CD4-positive, alpha-beta T cell treated with Interleukin-1 beta for 1 hour (primary cell): ENCODE measurements at places on chromosomes 12 and 14.

GRCh38 chr12:89678225-89678624, 30.4 kb downstream of the ATP2B1 start:
- no peak for DNase-seq

- no peak for DNase-seq
Observed at GRCh38 chr12:52404951-52405350, 1.2 kb downstream of the KRT82 start.

DNA sequence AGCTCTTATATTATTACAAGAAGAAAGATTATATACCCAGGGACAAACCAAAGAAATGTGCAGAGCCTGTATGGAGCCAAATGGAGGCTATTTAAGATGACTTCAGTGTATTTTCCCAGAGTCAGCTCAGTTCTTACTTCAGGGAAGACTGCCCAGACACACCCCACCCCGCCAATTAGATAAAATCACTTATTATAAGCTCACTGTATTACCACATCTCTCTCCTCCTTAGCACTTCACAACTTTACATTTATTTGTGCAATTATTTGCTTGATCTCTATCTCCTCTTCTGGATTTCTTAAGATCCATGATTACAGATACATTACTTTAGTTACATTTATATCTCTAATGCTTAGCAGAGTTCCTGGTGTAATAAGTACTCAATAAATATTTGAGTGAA, 24.7 kb upstream of the WDR89 start:
- DNase-seq: no peak

DNA sequence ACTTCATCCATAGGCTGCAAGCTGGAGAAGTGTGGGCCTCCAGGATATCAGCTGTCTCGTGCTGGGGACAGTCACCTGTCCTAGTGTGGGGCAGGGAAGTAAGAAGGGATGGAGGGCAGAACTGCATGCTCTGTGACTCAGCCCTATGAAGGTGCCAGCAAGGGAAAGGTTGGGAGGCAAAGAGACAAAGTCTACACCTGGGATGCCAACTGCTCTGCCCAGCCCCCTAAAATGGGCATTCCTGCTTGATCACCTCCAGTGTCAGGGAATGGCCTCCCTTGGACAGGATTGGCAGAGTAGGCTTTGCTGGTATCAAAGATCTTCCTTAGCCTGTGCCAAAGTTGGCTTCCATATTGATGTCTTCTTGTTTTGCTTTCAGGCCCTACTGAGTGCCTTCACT, 335.0 kb downstream of the BCL11B start:
- DNase-seq: no peak

DNA sequence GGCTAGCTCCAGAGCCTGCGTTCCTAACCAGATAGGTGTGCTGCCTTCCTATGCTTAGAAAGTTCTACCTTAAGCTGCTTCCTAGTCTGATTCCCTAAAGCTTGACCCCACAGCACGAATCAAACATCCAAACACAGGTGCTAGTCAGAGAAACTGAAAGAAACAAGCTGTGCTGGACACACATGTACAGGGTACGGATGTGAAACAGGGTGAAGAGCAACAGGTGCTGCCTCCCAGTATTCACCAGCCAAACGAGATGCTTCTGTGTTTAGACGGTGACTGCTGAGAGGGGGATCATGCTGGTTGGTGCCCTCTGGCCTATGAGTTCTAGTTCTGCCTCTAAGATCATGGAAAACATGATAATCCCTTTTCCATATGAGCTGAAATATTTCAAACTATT, 105.3 kb downstream of the GRIP1 start:
- DNase-seq: no peak

DNA sequence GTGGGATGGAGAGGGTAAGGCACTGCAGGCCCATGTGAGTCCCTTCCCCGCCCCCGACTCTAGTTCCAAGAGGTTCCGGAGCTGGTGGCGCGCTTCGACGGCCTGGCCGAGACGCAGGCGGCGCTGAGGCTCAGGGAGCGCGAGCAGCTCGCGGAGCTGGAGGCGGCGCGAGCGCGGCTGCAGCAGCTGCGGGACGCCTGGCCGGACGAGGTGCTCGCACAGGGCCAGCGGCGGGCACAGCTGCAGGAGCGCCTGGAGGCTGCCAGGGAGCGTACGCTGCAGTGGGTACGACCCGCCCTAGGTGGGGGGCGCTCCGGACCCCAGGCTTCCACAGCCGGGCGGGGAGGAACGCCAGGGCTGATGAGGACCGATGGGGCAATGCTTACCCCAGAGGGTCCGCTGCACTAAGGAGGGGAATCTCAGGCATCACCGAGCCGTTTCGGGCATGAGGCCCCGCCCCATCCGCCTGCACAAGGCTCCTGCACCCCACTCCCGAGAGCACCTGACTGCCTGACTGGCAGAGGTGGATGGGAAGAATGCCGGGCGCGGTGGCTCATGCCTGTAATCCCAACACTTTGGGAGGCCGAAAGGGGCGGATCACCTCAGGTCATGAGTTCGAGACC, 4.9 kb downstream of the CFAP73 start:
- DNase-seq: no peak

GRCh38 chr12:126936181-126936851, 1330.7 kb upstream of the TMEM132C start:
- DNase-seq: no peak

DNA sequence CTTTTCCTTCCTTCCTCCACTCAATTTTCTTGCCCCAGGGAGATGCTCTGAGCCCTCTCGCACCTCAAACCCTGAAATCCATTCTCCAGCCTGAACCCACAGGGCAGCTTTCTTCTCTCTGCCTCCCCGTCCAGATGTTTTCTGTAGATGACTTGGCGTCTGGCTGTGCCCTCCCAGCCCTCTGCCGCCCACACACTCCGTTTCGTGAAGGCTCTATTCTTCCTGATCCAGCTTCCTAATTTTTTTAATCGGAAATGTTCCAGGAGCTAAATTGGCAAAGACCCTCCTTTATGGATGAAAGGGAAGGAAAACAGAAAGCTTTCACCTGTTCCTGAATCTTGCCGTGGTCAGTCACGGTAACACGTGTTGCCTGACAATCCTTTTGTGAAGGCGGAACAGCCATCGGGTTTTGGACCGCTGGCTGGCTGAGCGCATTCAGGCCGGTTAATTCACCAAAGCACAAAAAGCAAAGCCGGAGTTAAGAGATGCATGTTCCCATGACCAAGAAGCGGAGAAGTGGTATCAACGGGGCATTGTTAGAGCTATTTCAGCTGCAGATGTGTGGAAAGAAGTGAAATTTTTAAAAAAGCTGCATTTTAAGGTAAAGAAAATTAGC, 70.2 kb upstream of the FBRSL1 start:
- no peak for DNase-seq

DNA sequence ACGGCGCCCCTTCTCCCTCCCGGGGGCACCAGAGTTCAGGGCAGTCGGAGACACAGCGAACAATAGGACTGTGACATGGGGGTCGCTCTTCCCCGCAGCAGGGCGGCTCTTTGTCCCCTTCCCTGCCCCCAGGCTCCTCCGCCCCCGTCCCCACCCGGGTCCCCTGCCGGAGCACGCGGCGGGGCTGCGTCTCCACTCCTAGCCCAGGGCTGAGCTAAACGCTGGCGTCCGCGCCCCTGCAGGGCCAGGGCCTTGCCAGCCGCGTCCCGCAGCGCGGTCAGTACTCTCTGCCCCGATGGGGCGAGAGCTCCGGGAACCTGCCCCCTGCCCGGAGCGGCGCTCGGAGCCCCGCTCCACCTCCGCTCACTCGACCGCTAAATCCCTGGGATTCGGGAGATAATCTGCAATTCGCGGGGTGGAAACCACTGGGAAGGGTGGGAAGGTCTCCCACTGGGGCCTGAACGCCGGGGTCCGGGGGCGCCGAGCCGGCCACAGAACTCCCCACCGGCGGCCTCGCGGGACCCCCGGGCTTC, 825 bp upstream of the CCDC85C start:
- DNase-seq: no peak

DNA sequence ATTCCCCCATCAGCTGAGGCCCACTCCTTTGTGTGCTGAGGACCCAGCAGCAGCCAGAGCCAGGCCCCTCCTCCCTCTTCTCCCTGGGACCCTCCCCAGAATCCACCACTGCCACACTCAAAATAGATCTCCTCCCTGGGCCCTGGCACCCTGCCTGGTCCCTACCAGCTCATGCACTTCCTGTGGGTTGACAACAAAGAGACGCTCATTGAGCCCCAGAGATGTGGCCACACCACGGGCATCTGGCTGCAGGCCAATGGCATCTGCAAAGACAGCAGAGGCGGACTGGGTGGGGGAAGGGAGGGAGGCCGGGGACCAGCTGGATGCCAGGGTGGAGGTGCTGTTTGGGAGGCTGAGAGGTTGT, 16.0 kb upstream of the ENDOU start:
- DNase-seq: peak; percentile 76

DNA sequence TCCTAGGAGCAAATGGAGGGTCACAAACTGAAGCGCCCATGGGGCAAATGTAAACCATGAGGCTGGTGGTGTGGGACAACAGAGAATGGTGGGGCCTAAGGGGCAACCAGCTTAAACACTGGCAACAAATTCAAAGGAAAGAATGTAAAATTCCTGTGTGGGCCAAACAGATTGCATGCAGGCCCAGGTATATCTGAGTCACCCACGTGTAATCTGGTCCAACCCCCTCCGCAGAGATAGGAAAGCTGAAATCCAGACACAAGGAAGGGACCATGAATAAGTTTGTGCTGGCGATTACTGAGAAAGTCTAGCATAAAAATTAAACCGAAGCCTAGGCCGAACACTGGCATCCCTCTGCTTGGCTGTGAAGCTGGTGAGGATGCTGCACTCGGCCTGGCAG, 71.6 kb downstream of the ITPK1 start:
- DNase-seq: no peak

- no peak for DNase-seq
Observed at GRCh38 chr12:100187068-100187467, 13.5 kb upstream of the ACTR6 start.

DNA sequence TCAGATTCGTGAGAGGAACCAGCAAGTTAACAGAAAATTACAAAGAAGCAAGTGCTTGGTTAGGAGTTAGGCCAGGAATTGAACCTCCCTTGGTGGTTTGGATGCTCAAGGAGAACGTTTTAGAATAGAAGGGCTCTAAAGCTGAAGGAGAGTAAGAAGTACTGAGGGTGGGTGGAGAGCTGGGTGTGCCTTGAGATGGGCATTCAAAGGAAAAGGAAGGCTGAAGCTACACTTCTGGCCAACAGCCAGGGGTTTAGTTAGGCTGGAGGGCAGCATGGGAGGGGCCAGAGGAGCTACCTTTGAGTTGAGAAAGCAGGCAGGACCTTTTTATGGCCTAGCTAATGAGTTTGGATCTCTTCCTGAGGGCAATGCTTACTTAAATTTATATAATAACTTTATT, 421.2 kb downstream of the CCDC91 start:
- no peak for DNase-seq

GRCh38 chr12:15163030-15163976, 57.9 kb downstream of the RERG start:
- DNase-seq: no peak

DNA sequence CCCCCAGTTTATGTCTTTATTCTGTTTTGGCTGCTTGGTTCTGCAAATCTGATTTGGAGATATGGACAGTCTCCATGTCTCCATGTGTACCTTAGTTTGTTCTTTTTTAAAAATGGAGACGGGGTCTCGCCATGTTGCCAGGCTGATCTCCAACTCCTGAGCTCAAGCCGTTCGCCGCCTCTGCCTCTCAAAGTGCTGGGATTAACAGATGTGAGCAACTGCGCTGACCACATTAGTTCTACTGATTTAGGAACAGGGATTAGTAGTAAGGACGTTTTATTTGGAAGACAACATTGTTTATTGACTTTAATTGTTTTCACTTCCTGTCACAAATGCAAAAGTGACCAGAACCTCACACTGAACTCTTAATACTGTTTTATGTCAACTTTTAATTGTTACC, 14.7 kb downstream of the AEBP2 start:
- DNase-seq: no peak

GRCh38 chr12:112590281-112590680, 171.5 kb downstream of the PTPN11 start:
- no peak for DNase-seq

DNA sequence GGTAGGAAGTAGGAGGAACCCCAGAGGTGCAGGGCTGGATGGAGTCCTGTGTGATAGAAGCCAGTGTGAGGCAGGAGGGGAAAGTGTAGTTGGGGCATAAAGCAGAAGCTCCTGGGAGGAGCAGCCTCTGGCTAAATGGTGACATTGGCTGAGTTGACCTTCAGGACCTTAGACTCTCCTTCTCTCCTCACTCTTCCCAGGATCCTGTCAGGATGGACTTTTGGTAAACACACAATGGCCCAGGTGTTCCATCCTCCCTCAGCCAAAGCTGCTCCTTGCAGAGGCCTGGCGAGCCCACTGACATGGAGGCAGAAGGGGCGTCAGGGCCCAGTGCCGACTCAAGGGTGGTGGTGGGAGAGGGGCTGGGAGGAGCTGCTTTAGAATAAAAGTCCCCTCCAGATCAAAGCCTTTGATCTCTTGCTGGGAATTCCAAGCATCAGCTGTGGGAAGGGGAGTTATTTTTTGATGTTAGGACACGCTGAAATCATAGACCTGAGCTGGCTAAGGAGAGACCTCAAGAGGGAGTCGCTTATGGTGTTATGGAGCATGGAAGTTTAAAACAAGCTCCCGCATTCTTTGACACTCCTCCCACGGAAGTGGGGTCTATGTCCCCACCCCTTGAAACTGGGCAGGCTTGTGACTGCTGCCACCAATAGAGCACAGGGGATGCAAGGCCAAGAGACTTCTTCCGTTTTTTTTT, 44.1 kb downstream of the SMIM41 start:
- DNase-seq: no peak
